ENCODE measurements at places on chromosomes 3 and 15. TPM values are rescaled to one million over a fixed set of nuclear protein-coding genes. Genes with fewer than 3 reads are reported as not detected.

- H3K27ac ChIP-seq: no peak overlapping the region
- no peaks in the 10 kb centered on the region for H3K36me3 ChIP-seq
- DNase-seq: no peak
- no peak overlapping the region for H3K4me3 ChIP-seq
- peaks cover 6% of the 10 kb centered on the region for H3K4me1 ChIP-seq
- no peaks in the 10 kb centered on the region for H3K27me3 ChIP-seq
These were observed 11.8 kb downstream of the OXSR1 start for GRCh38 chr3:38177181-38177580.

The WDR93 gene
- total RNA-seq: not detected

GRCh38 chr15:52006702-52007340 lies 12.2 kb upstream of the MAPK6 start:
- H3K4me1 ChIP-seq: peaks cover 22% of the 10 kb centered on the region
- H3K27ac ChIP-seq: no peak overlapping the region
- DNase-seq: peak; percentile 70
- no peaks in the 10 kb centered on the region for H3K27me3 ChIP-seq
- no peaks in the 10 kb centered on the region for H3K36me3 ChIP-seq
- no peak overlapping the region for H3K4me3 ChIP-seq

DNA sequence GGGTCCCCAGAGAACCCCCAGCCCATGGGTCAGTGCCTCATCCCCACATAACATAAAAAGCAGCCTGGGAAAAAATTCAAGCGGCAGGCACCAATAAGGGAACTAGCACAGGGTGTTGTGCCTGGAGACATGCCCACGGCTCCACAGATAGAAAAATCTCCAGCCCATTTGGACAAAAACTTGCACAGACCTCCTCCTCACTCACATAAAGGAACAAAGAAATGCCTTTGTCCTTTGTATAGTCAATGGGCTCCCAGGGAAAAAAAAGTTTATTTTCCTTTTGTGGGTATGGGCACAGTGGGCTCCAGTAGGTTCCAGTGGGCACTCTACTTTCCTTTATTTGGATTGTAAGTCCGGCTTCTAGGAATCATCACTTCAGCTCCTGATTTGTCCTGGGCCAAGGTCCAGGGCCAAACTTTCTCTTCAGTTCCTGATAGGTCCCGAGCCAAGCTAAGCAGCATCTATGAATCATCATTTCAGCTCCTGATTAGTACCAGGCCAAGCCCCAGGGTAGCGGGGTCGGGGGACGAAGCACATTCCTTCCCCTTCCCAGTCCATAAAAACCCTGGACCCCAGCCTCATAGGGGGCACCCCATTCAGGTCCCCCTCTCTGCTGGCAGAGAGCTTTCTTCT lies 1.6 kb upstream of the DNAH12 start:
- no peak for DNase-seq
- H3K36me3 ChIP-seq: no peaks in the 10 kb centered on the region
- H3K27me3 ChIP-seq: no peaks in the 10 kb centered on the region
- H3K4me3 ChIP-seq: no peak overlapping the region

GRCh38 chr3:11159421-11159904 lies 5.2 kb downstream of the HRH1 start:
- H3K27ac ChIP-seq: no peak overlapping the region
- no peak overlapping the region for H3K4me3 ChIP-seq
- DNase-seq: no peak

- no peaks in the 10 kb centered on the region for H3K27me3 ChIP-seq
- peak overlapping the region; percentile 62 for H3K27ac ChIP-seq
- H3K36me3 ChIP-seq: peaks cover 5% of the 10 kb centered on the region
These were observed 3.4 kb downstream of the SNX33 start for GRCh38 chr15:75650908-75651809.

The SPTSSB gene
- total RNA-seq: not detected

Data from upper lobe of right lung (tissue), 1 donor.